ENCODE measurements at places on chromosomes 3 and 15. TPM values are rescaled to one million over a fixed set of nuclear protein-coding genes. Genes with fewer than 3 reads are reported as not detected.

Gene WNT5A
- not detected for total RNA-seq

Gene NRROS
- 56.2 TPM for total RNA-seq

Gene COLQ
- total RNA-seq: 37.7 TPM

Gene PIERCE2
- total RNA-seq: 0.53 TPM

Gene MYZAP
- total RNA-seq: not detected

Gene CHRNB4
- not detected for total RNA-seq

Gene SYNPR
- not detected for total RNA-seq

Gene TUSC7
- total RNA-seq: not detected

Gene SLC12A8
- total RNA-seq: 0.61 TPM
